ENCODE measurements at places on chromosomes 6 and 20.

DNA sequence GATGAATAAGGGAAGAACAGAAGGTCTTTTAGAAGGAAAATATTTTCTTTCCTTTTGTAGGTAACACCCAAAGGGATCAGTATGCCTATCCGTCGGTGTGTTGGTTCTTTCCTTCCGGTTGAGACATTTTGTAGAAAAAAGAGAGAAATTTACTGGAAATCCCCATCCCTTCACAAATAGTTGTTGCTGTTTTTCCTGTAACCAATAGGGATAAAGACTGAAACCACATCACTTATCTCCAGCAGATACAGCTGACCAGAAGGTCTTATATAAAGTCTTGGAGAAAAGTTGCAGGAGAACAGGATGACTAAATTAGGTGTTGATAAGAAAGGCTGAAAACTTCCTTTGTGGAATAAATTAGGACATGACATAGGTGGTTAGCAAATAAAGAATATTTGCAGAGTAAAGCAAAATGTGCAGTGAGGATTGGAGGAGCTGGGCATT lies 14.8 kb upstream of the HLA-DRB1 start:
- DNase-seq: no peak

GRCh38 chr6:30325873-30326525 lies 728 bp upstream of the TRIM39 start:
- no peak for DNase-seq

DNA sequence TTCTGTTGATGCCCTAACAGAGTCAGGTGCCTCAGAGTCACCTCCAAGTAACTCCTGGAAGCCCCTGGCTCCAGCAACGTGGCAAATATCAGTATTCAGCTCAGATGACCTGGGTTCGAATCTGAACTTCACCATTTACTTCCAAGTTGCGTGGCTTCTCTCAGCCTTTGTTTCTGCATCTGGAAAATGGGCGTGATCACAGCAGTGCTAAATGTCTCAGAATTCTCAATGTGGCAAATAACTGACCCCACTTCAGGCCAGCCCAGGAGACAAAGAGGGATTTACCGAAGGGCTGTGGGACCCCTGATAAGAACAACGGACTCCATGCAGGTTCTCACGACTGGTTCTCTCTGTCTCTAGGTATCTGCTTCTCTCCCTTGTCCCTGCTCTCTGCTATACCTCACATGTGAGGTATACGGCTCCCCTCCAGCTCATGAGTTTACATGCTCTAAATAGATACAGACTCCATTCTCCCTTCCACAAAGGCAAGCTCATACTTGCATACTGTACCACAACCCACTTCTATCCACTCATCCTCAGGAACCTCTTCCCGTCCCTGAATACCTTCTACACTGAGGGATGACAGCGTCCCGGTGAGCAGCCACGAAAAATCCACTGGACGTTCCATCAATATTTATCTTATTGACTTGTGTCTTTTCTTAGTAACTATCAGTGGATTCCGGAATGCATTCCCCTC lies 84.1 kb downstream of the SNX5 start:
- no peak for DNase-seq

DNA sequence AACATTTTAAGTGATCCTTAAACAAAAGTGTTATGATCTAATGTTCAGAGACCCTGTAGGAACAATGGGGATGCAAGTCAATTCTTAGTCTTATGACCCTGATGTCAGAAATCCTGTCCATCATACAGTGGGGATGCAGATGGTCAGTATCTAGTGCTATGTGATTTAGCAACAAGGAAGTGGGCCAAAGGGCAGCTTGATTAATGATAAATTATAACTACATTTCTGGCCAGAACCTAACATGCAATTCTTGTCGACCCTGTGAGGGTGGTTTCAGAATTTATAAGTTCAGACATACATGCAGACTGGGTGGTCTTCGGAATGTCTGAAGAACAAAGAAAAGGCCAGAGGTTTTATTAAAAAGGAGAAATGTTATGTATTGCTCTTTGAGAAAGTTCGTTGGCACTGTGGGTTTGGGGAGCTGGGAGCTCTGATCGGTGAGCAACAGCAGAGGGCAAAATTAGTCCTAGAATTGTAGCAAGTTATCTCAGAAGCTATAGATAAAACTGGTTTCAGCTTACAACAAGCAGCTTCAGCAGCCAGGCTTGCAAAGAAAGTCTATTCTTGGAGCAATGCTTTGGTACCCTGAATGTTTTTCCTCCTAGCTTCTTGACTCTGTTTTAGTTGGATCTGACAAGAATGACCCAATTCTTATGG lies 50.8 kb downstream of the RPF2 start:
- DNase-seq: no peak

GRCh38 chr6:82951389-82951788 lies 114.3 kb downstream of the UBE3D start:
- no peak for DNase-seq

GRCh38 chr6:11386323-11386722 lies 151.2 kb upstream of the TMEM170B start:
- no peak for DNase-seq

Measured in right lobe of liver (tissue), 6 donors.